Endothelial cell of umbilical vein (primary cell): ENCODE measurements at places on chromosomes 1 and 21.
A peak's percentile ranks its signal among the peaks of the same experiment; 100 is the strongest.

- DNase-seq = peak; percentile 18
These were observed 178.3 kb downstream of the HMCN1 start for GRCh38 chr1:185912504-185912903.

DNA sequence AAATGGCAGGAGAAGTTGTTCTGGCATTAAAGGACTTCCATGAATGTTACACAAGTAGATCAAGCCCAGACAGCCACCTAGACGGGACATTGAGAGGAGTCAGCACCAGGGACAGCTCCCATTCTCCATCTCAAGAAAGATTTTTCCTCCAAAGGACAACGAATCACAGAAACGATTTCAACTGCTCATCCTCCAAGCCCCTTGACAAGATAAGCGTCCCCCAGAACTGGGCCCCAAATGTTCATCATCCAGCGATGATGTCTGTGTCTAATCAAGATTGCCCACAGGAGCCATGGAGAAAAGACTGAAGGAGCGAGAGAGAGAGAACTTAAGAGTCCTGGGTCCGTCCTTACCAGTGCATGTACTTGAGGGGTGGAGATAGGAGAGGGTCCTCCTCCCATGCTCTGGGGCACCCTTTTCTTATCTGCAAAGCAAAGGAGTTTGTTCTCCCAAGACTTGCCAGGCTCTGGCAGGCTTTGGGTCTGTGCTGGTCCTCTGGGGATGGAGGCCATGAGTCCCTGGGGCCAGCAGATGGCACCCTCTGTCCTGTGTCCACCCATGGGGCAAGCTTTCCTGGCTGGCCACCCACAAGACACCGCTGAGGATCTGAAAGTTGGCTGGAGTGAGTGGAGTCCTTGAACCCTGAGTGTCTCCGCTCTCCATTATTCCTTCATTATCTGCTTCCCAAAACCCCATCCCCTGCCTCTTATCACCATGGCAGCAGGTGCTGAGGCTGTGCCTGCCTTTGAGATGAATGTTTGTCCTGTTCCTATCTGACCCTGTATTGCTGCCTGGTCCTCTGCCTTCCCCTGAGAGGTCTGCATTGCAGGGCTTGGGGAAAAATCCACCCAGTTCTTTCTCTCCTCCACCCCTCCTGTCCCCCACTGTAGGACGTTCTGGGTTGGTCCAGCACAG is 164.6 kb downstream of the ACTL8 start:
- no peak for DNase-seq

GRCh38 chr1:93416183-93416582 is 31.7 kb upstream of the FNBP1L start:
- no peak for DNase-seq

DNA sequence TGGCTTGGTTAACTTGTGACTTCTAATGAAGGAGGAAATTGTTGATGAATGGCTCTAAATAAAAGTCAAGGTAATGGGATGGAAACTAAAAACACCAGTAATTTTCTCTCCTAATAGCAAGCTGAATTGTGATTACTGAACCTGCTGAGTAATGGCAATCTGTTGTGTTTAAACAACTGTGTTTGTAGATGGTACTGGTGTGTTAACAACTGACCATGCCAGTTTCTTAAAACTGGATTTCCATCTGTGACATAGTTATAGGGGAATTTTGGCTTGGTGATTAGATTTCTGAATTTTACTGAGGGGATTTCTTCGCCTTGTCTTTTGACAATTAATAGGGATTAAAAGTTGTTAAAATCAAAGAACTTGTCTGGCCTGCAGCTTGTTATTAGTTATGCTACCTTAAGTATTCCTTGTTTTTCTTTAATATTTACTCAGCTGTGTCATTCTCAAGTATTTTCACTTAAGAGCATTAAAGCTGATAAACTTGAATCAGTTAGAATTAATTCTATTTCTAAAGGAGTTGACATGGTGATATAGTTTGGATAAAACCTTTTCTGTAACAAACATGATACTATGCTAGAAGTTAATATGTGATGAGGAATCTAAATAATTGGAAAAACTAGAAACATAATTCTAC is 7.9 kb upstream of the ERO1B start:
- DNase-seq = no peak

GRCh38 chr1:186139701-186140100 is 235.4 kb downstream of the TPR start:
- DNase-seq = no peak

DNA sequence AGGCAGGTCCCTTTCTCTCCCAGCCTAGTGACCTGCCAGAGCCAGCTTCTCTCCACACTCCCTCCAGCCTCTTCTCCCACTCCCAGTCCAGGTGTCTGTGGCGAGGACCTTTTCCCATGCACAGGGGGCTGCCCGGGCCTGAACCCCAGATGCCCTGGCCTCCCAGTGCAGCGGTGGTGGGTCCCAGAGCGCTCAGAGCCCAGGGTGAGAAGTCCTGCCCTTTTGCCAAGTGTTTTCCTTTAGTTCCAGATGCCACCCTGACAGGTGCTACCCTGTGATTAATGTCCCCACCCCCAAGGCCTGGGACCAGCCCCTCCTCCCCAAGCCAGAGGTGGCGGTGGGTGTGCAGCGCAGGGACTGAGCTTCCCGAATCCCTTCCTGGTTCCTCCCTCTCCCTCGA is 90.4 kb downstream of the PAX7 start:
- no peak for DNase-seq

GRCh38 chr1:42424201-42424600 is 31.6 kb downstream of the ZMYND12 start:
- no peak for DNase-seq
